ENCODE measurements at places on chromosomes 2 and 18.

DNA sequence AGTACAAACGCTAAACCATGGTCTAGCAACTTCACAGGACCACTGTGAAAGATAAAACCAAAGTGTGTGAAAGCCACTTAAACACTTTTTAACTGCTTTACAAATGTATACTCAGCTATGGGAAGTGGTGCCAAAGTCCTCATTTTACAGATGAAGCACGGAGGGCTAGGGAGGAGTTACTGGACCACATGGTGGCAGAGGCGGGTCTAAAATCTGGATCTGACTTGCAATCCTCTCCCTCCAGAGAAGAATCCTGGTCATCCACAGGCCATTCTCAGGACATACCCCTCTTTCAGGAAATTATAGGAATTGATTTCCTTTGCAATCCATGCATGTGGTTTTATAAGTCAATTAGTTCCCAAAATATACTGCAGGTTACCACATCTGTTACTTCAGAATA, 84.6 kb upstream of the GYPC start:
- DNase-seq, result no peak

- no peak for DNase-seq
Observed at GRCh38 chr2:47602996-47603395, 179.9 kb upstream of the MSH6 start.

GRCh38 chr18:10114717-10115463, 201.1 kb downstream of the VAPA start:
- DNase-seq, result no peak

GRCh38 chr2:211344289-211344688, 787.9 kb downstream of the CPS1 start:
- no peak for DNase-seq

Data from NCI-H446 treated with DMSO at 0.1 percent for 48 hours (cell line).